Activated naive CD4-positive, alpha-beta T cell treated with Interleukin-2 at 50 U/mL for 16 hours (primary cell): ENCODE measurements at places on chromosomes 11 and 22.

DNA sequence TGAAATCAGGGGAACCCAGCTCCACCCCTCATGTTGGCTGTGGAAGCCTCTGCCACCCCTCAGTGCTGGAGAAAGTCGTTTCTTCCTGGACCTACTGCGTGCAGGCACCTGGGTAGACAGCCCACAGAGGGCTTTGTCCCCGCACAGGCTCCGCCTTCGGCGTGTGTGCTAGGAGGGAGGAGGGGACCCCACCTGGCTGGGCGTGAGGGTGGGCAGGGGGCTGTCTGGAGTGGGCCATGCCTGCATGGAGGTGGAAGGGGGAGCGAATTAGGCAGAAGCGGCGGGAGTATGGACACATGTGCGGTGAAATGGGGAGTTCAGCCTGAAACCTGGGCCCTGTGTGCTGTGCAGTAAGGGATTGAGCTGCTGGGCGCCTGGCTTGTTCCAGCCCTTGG is 49.3 kb downstream of the FBLN1 start:
- DNase-seq = no peak

- DNase-seq = no peak
Observed at GRCh38 chr11:43278193-43278956, 33.4 kb upstream of the API5 start.

- no peak for DNase-seq
Observed at GRCh38 chr11:13321431-13321830, 43.8 kb downstream of the BMAL1 start.

DNA sequence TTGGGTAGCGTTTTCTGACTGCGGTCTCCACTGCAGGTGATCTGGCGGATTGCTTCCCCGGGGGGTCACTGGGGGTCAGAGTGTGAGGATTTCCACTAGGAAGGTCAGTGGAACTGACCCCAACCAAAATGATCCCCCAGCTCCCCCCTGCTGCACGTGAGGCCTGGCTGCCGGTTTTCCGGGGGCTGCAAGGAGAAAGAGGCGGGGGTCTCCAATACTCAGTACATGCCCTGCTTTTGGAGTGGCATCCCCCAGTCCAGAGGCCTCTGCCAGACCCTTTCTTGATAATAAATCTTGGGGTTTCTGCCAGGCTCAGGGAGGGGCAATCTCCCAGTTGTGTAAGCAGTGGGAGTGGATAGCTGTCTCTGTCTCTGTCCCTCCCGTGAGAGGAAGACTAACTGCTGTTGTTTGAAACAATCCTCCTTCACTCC is 71.5 kb upstream of the RTL6 start:
- DNase-seq = no peak

- DNase-seq = no peak
Observed at GRCh38 chr11:80816966-80817365, 1376.1 kb upstream of the TENM4 start.

GRCh38 chr11:14904745-14905103 is 12.7 kb upstream of the CYP2R1 start:
- DNase-seq = peak; percentile 87

DNA sequence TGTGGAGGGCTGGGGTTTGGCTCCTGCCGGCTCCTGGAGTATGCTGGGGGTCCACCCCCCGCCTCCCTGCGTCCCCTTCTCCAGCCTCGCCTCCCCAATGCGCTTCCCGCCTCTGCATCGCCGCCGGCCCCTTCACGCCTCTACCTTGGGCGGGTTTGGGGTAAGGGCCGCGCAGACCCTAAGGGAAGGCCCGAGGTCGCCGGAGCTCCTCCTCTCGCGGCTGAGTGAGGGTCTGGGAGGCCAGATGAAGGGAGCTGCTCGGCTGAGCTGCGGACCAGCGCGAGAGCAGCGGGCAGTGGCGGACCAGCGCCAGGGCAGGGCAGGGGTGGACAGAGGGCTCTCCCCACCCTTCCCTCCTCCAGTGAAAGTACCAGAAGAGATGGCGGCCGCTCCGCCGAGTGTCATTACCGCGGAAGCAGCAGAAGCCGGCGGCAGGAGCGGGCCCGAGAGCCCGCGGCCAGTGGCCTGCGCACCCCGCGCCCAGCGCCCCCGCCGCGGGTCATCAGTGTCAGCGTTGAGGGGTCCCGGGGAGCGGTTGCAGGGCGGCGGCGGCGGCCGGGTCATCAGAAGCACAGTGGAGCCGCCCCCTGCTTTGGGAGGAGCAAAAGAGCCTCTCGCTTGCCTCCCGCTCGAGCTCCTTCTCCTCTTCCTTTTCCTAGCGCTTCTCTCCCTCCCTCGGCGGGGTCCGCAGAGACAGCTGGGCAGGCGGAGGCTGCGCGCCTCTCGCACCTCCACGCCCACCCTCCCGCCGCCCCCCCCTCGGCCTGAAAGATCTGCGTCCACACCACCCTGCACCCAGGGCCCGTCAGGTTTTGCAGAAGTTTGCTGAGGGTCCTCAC is 255.6 kb upstream of the CADM1 start:
- DNase-seq = no peak

- no peak for DNase-seq
Observed at GRCh38 chr11:44315947-44316658, 6.2 kb upstream of the ALX4 start.

- no peak for DNase-seq
Observed at GRCh38 chr11:74412321-74412720, 14.1 kb upstream of the PGM2L1 start.

- DNase-seq = no peak
Observed at GRCh38 chr11:84524422-84525051, 1102.6 kb downstream of the DLG2 start.

DNA sequence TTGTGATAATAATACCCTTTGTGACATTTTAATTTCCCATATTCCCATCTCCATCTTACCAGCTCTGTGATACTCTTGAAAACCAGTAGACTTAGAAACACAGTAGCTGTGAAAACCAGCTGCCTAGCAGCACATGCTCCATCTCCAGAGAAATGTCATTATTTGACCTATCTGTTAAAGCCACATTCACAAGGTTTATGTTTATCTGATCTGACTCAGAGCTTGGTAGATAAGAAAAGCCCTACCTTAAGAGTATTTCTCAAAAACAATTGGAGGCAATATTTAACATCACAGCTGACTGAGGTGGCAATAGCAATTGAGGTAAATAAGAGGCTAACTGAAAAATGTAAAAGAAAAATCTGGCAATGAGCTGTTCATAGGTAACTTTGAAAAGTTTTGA is 8.1 kb upstream of the ANO3 start:
- no peak for DNase-seq

- DNase-seq = no peak
Observed at GRCh38 chr11:112320668-112321067, 60.0 kb upstream of the PLET1 start.

DNA sequence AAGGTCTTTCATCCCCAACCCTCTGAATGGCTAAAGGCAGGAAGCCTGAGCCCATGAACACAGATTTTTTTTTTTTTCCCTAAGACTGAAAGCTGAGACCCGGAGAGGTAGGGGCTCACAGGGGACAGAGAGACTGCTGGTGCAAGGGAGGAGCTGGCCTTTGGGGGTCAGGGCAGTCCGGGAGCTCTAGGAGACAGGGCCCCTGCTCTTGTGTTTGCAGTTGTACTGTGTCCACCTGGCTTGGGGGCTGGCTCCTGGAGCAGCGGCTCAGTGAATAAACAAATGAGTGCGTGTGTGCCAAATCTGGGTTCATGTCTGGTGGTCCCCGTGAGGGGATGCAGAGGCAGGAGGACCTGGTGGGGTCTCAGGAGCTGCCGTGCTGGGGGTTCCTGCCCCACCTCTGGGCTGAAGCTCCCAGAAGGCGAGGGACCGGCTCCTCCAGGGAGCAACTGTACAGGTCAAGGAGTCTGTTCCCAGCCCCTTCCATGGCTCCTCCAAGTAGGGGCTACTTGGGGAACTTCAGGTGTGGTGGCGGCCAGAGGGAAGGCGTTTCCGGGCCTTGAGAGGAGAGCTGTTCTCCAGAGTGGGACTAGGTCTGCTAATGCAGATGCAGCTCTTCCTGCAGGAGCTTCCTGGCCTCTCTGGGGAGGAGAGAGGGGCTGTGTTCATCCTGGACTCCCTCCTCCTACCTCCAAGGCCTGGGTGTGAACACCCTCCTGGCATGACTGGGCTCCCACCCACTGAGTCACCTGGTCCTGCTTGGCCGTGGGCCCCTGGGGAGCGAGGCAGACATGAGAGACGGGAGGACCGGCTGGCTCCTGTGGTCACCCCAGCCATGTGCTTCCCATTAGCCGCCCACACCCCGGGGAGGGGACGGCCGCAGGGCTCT is 57.6 kb downstream of the FBXO7 start:
- no peak for DNase-seq

DNA sequence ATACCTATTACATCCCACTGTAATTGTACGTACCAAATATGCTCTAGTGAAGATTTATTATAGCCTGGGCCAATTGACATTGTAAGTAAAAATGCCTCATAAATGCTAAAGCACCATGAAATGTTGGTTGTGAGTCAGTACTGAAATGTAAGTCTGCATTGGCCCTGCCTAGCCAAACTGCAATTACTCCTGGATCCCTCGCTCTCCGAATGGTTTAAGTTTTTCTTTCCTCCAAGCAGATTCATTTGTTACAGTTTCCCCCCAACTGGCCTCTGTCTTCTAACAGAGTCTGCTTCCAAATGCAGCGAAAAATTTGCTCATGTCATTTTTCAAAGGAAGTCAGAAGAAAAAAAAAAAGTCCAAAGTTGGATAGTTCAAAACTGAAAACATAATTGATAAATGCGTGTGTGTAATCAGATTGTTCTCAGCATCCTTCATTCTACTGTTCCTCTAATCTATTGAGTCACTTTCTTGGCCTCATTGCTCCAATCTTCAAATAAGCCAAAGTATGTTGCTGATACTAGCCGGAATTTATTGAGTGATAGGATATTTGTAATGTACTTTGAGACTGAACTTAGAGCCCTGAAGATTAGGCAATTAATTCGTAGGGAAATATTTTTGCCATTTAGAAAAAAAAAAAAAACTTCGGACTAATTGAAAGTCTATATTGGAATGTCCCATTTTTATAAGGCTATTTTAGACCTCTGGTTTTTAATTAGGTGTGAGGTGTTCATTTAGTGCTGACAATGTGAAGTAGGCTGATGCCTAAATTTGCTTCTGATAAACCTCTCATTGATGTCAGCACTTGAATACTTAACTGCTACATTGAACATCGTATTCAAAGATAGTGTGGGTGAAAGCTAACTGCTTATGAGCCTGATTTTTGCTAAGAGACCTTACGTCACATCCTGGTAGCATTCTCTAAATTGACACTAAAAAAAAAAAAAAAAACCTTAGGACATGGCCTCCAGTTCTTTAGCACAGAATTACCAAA is 93.4 kb downstream of the WT1 start:
- DNase-seq = no peak

DNA sequence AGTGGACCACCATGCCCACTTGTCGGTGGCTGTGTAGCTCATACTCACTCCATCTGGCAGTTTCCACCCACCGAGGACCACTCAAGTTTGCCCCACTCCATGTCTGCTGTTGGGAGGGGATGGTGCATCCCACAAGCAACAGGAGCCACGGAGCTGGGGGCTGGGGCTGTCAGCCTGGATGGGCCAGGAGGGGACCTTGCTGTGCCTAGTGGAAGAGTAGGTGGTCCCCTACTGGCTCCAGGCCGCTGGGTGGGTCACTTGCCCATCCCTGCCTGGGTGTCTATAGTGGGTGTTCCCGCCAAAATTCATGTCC is 57.0 kb downstream of the SMIM38 start:
- no peak for DNase-seq
